T-cell (primary cell): ENCODE measurements at places on chromosomes 16 and 17.

DNA sequence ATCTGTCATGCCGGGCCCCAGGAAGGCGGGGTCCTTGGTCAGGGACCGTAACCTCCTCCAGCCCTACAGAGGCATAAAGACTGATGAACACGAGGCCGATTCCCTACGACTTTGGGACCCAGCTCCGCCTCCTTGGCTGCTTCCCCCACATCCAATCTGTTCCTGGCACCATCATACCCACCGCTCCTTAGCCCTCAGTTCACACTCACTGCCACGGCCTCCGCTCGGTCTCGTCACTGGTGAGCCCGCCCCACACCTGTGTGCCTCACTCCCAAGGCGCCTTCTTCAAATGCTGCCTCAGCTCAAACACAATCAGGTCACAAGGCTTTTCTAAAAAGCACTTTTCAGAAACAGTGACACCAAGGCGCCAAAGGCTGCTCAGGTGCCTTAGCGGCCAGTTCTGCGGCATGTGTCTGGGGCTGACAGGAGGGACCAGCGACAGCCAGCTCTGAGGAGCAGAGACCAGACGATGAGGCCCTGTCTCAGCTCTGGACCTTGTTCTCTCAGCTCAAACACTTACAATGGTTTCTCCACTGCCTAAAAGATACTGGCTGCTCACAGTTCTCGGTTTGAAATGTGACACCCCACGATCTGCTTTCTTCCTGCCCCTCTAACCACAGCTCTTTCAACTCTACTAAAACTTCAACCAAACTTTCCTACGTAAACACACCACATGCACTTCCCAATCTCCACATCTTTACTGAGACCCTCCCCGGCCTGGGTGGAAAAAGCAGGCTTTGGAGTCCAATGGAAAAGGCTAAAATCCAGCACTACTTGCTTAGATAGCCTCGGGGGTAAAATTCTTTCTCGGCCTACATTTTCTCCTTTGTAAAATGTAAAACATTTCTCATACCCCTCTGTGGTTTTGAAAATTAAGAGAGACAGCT is 33.2 kb downstream of the CYB5D2 start:
- peak; percentile 44 for DNase-seq

- peak; percentile 69 for DNase-seq
Observed at GRCh38 chr17:2250140-2251095, 53.2 kb downstream of the SMG6 start.

GRCh38 chr17:31313982-31314781 is at the start of gene EVI2B:
TSS of gene EVI2B (minus strand) at chr17:31314054. CDS start at chr17:31305609, 8,445 bp downstream.
- no peak for DNase-seq

- peak; percentile 33 for DNase-seq
Observed at GRCh38 chr16:30112197-30113030, 923 bp downstream of the GDPD3 start.

DNA sequence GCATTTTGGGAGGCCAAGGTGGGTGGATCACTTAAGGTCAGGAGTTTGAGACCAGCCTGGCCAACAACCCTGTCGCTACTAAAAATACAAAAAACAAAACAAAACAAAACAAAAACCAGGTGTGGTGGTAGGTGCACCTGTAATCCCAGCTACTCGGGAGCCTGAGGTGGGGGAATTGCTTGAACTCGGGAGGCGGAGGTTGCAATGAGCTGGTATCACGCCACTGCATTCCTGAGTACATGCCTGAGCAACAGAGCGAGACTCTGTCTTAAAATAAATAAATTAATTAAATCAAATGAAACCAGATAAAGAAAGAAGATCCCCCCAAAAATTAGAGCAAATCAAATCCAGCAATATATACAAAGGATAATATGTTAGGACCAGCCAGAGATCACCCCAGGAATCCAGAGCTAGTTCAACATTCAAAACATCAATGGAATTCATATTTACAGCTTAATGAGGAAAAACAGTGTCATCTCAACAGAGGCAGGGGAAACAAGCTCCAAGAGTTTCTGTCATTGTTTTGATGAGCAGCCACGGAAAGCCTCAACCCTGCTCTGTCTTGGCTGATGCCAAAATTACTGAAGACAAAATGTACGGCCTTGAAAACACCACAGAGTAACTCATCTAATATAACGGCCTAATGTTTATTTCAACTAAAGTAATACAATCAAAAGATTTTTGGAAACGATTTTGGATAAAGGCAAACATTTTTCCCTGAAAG is 3.7 kb downstream of the PEMT start:
- no peak for DNase-seq

- no peak for DNase-seq
Observed at GRCh38 chr16:11084876-11085485, 140.6 kb downstream of the CLEC16A start.

- DNase-seq: no peak
Observed at GRCh38 chr16:68283801-68284598, 19.7 kb downstream of the SLC7A6 start.

GRCh38 chr16:15055141-15056053 is 477 bp downstream of the NTAN1 start:
- DNase-seq: peak; percentile 69

DNA sequence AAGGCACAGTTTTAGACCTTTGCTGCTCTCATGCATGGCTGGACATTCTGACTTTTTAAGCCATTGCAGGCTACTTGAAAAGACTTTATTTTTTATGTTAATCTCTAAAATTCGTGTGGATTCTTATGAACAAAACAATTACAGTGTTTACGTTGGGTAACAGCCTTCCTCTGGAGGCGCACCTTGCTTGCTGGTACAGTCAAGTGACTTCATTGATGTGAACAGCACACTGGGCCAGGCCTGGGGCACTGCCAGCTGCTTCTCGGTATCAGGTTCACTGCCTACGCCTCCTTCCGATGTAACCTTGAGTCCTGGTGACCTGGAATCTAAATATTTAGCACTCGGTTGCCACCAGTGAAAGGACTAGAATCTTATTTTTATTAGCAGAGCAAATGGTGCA is 27.8 kb downstream of the MARCHF10 start:
- no peak for DNase-seq

DNA sequence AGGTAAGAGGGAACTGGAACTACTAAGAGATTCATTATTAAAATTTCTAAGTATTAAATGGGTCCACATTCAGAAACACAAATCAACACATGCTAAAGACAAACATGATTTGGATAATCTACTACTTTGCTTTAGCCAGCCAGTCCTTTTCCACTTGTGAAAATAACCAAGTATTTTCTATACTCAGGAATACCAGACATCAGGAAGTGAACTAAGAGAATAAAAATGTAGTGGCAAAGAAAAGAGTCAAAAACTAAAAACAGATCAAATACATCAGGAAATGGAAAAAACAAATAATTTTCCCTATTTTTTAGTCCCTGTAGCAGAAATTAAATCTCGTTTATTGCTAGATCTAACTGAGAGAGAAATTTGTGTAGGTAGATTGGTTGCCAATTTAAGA is 78.0 kb downstream of the MYO1D start:
- DNase-seq: no peak

DNA sequence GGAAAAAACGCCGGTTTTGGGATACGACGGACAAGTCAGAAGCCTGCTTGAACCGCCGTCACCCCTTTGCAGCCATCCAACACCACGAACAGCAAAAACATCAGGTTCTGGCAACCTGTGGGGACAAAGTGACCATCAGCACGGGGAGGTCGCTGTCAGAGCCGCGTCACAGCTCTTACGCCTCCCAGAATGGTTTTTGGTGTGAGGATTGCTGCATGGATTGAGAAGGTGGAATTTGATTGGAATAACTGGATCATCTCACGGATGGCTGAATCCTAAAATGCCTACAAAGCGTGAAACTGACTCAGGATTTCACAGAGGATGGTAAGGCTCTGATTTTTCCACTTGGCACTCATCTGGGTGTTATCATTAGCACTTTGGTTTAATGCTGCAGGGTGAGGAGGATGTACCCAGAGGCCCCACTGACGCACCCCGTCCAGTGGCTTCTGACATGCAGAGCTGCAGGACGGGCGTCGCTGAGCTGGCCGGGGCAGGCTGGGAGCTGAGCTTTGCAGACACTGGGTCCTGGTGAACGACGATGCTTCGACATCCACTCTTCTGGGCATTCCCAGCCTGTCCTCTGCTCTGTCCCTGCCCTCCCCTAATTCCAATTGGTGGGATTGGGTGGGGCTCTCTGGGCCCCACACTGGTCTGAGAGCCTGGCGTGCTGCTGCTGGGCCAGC is 73.4 kb upstream of the CREBBP start:
- DNase-seq: no peak

- no peak for DNase-seq
Observed at GRCh38 chr17:4444782-4445473, 11.2 kb downstream of the SPNS3 start.

DNA sequence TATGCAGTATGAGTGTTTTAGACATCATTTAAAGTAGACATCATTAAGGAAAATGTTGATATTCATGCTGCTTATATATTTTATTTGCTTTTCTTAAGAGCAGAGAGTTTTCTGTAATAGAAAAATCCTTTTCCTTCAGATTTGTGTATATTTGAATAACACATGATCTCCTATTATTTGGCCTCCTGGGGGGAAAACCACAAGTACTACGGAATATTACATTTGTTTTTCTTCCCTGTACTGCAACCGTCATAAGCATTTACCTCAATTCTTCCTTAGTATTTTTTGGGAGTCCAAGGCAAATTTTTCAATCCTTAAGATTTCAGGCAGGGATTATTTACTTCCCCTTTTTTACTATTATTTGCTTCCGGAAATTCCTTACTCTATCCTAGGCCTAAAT is 6.0 kb downstream of the RSPRY1 start:
- no peak for DNase-seq

GRCh38 chr17:3870871-3871306 is 22.0 kb downstream of the CAMKK1 start:
- peak; percentile 16 for DNase-seq

DNA sequence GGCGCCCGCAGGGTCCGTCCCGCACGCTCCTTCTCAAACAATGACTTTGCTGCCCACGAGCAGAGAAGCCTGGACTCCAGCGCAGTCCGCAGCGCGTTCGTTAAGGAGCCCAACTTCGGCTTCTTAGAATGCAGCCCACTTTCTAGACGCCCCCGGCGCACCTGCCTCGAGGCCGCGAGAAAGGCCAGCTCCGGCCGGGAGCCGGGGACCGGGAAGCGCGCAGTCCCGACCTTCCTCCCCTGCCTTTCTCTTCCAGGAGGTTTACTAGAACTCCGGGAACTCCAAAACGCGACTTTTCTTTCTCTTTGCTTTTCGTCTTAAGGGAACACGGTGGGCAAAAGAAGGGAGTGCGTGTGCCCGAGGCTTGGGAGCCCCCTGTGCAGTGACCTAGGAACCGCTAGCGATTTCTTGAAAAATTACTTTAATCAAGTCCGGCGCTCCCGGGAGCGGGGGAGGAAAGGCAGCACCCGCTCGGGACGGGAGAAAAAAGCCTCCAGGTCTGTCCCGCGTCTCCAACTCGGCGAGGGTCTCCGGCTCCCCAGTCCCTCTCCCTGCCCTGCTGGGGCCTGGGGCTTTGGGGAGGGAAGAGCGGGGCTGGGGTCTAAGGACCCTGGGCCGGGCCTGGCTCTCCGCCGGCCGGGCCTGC is 2.6 kb downstream of the HNF1B start:
- no peak for DNase-seq

GRCh38 chr17:12050646-12051225 is 30.1 kb downstream of the MAP2K4 start:
- DNase-seq: no peak

- DNase-seq: no peak
Observed at GRCh38 chr17:34504814-34505484, 74.4 kb upstream of the TMEM132E start.

GRCh38 chr17:42573095-42573494 is 4.4 kb downstream of the PSMC3IP start:
- DNase-seq: no peak

GRCh38 chr16:65773301-65773874 is 593.1 kb upstream of the CDH5 start:
- DNase-seq: no peak

DNA sequence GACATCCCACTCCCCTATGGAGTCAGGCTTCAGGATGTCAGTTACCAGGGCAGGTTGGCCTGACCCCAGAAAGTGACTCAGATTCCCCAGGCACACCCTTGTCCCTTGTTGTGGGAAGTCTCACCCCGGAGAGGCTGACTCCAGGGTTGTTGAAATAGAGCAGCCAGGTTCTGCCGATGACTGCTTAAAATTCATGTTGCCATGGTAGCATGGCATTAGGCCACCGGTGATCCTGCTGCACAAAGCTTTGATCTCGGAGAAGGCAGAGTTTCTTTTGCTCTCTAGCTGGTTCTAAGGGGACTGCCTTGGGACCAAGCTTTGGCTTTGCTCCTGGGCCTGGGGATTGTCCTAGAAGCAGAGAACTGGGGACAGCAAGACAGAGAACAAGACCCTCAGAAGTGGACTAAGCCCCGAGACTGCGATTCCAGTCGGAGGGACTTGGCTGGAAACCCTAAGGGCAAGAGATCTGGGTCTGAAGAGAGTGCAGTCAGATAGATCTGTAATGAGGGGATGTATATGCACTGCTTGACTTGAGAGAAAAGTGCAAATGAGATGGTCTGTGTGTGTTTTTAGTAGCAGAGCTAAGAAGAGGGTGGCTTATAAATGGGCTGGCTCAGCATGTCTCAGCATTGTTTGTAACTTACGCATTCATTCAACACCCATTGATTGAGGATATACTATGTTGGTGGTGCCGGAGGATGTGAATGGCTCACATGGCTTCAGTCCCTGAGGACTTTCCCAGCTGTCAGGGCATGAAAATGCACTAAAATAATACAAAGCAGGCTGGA is 106.9 kb downstream of the RGS9 start:
- no peak for DNase-seq

GRCh38 chr16:67699265-67699664 is 19.9 kb downstream of the GFOD2 start:
- no peak for DNase-seq

DNA sequence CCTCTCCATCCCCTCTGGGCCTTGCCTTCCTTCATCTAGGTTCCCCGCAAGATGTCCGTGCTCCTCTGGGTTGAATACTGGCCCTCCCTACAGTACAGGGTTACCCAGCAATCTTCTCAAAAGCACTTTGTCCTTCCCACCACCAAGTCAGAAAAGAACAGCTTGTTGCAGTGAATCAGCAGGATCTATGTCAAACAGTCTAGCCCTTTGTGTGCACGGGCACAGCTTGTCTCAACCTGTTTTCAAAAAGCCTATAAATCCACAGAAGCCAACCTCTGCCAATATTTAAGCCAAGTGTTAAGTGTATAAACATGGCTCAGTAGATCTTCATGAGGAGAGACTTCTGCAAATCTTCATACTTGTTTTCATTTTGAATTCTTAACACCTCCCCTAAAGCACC is 25.2 kb downstream of the C17orf67 start:
- no peak for DNase-seq

DNA sequence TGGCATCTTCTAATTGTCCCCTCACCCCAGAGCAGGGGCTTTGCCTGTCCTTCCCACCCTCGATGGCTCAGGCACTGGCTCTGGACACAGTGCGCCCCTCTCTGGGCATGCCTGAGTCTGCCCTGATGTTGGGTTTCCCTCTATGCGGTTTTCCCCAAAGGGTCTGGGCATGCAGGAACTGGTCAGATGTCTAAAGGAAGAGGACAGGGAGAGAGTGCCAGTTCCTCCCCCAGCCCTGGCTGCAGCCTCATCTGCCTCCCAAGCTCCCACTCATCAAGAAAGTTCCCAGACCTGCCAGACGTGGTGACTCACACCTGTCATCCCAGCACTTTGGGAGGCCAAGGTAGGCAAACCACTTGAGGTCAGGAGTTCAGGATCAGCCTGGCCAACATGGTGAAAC is 41.3 kb upstream of the PABPN1L start:
- no peak for DNase-seq
